ENCODE measurements at places on chromosomes 4 and X.

DNA sequence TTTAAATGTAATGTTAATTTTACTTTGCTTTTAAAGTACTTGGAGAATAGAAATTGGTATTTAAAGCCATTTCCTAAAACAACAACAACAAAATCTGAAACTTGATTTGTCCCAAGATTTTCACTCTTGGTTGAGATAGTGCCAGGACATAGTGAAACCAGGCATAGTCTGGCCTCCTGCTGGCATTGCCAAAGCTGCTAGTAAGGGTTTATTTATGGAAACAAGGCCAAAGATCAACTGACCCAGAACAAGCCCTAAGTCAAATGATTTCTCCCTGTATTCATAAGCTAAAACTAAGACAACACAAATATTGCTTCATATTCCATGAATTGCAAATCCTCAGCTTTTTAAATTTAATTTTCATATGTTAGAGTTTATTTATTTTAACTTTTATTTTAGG, 227.5 kb upstream of the FGF13 start:
- no peak for DNase-seq

- peak; percentile 48 for DNase-seq
These were observed 62.7 kb upstream of the USP9X start for GRCh38 chrX:41022566-41022965.

DNA sequence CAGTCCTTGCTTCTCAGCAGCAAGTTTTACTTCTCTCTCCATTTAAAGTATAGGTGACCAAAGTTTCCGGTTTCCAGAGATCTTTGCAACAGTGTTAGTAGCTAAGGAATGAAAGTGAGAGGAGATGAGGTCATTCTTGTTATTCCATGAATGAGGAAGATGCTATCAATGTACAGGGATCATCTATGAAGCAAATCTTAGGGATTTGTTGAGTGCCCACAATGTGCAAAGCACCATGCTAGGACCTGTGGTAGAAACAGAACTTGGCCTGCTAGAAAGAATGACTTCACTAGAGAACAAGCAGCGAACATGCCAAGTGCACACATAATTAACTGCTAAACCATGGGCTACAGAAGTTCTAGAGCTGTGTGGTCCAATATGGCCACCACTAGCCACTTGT, 112.5 kb downstream of the MID1 start:
- no peak for DNase-seq

GRCh38 chr4:3768842-3769641, 2.9 kb downstream of the ADRA2C start:
- no peak for DNase-seq

DNA sequence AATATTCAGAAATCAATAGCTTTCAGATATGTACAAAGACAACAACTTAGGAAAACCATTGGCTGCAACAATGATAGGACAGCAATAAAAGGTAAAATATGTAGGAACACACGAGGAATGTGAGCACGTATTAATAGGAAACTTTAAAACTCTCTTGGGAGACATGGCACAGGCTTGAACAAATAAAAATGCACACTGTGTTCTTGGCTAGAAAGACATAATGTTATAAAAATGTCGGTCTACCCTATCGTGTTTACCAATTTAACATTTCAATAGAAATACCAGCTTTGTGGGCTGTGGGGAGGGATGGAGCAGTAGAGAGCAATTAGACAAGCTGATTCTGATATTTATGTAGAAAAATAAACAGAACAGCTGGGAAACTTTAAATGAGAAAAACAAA, 69.0 kb upstream of the FAM9B start:
- DNase-seq, result no peak

DNA sequence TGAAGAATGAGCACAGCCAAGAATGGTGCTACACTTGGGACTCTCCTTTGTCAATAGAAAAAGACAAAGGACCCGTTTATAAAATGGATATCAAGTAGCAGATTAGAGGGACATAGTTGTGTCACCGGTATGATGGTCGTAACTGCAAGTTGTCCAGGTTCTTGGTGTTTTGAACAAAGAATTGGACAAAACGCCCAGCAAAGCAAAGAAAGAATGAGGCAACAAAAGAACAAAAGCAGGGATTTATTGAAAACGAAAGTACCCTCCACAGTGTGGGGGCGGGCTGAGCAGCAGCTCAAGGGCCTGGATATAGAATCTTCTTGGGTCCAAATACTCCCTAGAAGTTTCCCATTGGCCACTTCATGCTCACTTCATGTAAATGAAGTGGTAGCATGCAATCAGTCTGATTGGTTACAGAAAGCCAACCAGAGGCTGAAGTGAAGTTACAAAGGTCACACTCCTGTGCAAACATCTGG, 54.7 kb downstream of the SHROOM3 start:
- no peak for DNase-seq

DNA sequence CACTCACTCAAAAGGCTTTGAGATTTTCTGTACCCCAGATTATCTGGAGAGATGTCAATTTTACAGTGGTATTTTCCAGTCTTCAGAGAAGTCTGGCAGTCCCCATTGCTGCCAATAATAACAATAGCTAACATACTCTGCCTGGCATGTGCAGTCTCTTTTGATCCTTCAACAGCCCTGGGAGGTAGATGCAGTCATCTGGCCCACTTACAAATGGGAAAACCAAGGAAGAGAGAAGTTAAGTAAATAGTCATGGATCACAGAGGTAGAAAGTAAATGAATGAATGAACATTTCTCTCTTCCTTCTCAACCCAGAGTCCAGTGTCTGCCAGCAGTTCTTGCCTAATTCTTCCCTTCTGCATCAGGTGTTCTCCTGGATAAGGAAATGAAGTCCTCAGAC, 113.0 kb upstream of the EDNRA start:
- DNase-seq, result no peak

- DNase-seq, result no peak
These were observed 51.5 kb downstream of the NPNT start for GRCh38 chr4:105946771-105947170.

DNA sequence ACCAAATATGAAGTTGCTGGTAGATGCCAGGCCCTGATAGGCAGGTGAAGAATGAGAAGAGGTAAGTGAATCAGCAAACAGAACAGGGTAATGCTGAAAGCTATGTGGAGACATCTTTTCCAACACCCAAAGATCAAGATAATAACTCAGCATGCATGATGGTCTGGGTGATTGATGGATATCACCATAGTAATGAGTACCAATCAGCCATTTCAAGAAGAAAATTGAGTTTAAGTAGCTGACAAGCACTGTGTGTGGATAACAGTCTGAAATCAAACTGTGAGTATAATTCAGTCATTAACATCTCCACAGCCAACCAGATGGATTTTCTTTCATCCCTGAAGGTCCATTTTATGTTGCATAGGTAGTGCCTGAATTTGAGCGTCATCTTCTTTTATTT, 289.6 kb upstream of the SMIM31 start:
- no peak for DNase-seq

GRCh38 chr4:6548201-6548881, 26.6 kb upstream of the MAN2B2 start:
- peak; percentile 72 for DNase-seq

DNA sequence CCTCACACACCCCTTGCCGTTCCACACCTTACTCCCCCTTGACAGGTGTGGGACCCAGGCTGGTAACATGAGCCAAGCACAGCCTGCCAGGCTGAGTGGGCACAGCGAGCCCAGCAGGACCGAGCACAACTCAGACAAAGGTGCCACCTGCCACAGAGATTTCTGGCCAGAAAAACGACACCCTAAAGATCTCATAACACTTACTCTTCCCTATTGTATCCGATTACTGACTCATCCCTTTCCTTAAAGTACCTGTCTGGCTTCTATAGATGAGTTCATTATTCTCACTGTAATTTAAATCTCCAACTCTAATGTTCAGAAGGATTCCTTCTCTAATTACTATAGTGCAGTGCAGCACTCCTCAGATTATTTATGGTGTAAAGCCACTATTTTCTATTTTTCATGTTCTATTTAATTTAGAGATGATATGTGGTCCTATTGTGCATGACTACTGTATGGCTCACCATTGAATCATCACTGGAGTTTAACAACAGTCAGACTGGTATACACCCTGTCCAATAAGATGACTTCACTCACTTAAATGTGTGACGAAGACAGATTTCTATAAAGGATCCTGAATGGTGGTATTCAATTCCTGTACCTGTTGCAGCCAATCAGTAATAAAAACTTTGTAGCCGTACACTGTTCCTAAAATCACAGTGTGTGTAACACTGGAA, 7.6 kb upstream of the SYTL5 start:
- DNase-seq, result peak; percentile 40

- DNase-seq, result no peak
These were observed 279.9 kb upstream of the TET2 start for GRCh38 chr4:104866809-104867208.

GRCh38 chr4:106893395-106893881, 142.7 kb downstream of the DKK2 start:
- no peak for DNase-seq

All from choroid plexus epithelial cell (primary cell).